Cerebellar nuclear complex (tissue), 1 donor: ENCODE measurements at places on chromosomes 12 and 14.

- DNase-seq = no peak
Measured at GRCh38 chr14:62179367-62180018, 417.3 kb downstream of the SNAPC1 start.

DNA sequence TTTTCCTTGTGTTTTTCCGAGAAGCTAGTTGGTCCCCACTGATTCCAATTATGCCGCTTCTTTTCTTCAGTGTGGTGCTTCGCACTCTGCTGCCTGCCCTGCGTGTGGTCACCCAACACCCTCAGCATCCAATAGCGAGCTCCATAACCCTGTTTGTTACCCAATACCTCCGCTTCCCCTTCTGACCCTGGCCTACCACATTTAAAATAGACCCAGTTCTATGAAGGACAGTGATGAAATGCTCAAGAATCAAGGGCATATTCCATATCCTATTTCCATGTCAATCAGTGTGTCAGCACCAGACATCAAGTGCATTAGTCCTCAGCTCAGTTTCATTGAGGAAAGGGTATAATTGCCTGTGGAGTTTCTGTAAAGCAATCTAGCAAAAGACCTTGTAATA, 9.5 kb downstream of the NDRG2 start:
- DNase-seq = no peak

DNA sequence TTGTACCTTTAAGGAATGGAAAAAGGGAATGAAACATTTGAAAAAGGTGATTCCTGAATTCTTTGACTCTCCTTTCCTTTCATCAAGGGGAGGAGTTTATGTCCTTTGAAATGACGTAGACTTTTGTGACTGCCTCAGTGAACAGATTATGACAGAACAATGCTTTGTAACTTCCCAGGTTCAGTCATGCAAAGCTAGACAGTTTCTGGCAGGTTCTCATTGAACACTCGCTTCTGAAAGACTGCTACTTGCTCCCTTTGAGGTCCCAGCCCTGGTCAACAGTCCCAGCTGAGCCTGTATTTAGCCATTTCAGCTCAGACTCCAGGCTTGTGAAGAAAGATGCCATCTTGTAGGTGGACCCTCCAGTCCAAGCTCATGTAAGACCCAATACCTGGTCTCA, 1178.9 kb downstream of the BCL11B start:
- DNase-seq = no peak

DNA sequence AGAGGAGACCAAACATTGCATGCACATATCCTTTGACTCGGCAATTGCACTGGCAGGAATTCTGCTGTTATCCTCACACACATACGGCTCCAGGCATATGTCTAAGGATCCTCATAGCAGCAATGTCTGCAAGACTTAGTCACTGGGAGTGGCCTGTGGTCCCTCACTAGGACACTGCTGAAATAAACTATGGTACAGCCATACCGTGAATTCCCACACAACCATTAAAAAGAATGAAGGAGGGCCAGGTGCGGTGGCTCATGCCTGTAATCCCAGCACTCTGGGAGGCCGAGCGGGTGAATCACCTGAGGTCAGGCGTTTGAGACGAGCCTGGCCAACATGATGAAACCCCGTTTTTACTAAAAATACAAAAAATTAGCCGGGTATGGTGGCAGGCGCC, 105.1 kb downstream of the ZFP36L1 start:
- DNase-seq = no peak

DNA sequence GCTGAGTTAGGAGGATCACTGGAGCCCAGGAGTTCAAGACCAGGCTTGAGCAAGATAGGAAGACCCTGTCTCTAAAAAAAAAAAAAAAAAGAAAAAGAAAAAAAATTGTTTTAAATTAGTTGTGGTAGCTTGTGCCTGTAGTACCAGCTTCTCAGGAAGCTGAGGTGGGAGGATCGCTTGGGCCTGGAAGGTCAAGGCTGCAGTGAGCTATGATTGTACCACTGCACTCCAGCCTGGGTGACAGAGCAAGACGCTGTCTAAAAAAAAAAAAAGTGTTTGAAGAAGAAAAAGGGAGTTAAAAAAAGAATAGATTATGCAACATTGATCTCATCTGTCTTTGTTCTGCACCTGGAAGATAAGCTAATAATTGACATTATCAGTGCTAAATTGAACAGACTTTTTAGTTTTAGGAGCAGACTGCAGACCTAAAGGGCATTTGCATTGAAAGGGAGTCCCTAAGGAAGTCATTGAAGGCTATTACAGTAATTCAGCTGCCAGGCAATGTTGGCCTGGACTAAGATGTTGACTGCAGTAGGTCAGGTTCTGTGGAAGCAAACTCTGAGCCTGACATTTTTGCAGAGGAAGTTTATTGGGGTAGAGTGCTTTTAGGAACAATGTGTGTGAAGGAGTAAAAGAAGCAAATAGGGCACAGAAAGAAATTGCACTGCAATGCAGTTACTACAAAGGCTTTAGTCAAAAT, 215.8 kb downstream of the PCNX1 start:
- no peak for DNase-seq

DNA sequence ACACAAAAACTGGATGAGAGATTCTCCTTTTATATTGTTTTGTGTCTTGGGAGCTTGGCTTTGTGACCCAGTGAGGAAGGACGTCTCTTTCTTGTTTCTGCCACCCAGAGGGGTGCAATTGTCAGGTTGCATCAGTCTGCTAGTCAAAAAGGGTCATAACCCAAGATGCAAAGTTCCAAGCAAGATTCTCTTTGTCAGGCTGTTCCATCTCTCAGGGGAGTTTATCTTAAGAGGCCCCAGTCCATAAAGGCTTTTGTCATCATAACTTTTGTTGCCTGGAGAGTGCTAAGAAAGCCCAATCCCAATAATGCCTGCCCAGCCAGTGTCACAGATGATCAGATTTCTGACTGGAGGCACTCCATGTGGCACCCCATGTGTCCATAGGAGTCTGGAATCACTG, 444.9 kb downstream of the TRHDE start:
- no peak for DNase-seq

GRCh38 chr12:13670285-13670866, 311.0 kb downstream of the GRIN2B start:
- no peak for DNase-seq

DNA sequence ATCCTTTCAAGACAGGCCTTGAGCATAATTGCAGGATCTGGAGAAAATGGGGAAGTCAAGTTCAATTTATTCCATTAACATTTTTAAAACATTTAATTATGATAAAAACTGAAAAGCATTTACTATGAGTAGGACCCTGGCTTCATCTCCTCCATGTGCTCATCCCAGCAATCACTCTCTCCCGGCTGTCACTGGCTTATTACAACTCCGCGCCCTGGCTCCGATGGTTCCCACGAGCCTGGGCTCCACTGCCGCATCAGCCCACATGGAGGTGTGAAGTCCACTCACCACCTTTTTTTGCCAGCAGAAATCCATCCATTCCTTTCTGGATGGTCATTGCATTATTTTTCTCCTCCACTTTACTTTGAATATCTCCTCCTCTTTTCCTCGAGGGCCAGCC, 194.4 kb downstream of the EMP1 start:
- no peak for DNase-seq

GRCh38 chr12:113798552-113798951, 167.6 kb downstream of the RBM19 start:
- DNase-seq = no peak

GRCh38 chr14:91059576-91060350, 678 bp downstream of the RPS6KA5 start:
- no peak for DNase-seq

- DNase-seq = peak; percentile 20
Measured at GRCh38 chr12:3493859-3494176, 2.8 kb downstream of the PRMT8 start.

GRCh38 chr14:75150150-75150549, 23.3 kb upstream of the NEK9 start:
- DNase-seq = no peak

- DNase-seq = peak; percentile 19
Measured at GRCh38 chr14:23559010-23559925, 3.2 kb downstream of the THTPA start.

GRCh38 chr14:98955741-98956070, 316.3 kb downstream of the BCL11B start:
- DNase-seq = no peak

DNA sequence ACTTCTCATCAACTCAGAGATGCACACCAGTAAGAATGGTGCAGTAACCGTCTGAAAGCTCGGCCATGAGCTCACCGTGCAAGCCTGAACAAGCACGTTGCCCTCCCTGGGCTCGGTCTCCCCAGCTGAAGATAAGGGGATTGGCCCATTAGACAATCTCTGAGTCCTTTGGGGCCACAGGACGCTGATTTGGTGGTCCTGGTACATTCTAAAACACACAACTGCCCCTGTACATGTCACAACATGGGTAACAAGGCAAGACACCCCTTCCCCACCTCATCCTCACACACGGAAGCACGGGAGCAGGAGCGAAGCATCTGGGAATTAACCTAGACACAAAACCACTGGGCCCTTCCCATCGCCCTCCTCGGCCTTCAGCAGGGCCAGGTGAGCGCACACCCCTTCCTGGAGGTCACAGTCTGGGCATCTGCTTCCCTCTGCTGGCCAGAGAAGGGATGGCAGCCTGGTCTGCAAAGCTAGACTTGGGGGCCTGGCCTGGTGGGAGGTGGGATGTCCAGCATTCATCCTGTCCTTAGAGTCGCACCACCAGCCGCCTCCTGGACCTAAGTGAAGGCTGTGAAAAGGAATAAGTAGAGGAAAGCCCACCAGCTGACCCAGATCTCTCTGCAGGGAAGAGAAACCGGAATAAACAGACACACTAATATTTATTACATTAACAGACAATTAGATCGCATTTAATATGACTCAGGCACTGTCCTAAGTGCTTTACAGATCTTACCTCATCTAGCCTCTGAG, 18.9 kb upstream of the SMUG1 start:
- DNase-seq = no peak

GRCh38 chr14:20277409-20277808, 28.3 kb downstream of the TTC5 start:
- DNase-seq = no peak

DNA sequence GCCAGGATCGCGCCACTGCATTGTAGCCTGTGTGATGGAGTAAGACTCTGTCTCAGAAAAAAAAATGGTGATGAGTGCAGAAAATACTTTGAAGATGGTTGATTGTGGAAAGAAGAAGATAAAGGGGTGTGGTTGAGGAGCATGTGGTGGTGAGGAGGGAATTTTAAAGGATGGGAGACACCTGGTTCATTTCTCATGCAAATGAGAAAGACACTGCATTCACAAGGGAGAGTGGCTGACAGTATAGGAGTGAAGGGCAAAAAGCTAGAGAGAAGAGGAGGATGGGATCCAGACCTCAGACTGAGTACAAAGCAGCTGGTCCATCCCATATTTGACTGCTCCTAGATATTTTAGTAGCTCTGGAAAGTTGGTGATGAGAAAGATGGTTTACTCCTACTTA, 206.0 kb downstream of the SNAPC1 start:
- DNase-seq = no peak

DNA sequence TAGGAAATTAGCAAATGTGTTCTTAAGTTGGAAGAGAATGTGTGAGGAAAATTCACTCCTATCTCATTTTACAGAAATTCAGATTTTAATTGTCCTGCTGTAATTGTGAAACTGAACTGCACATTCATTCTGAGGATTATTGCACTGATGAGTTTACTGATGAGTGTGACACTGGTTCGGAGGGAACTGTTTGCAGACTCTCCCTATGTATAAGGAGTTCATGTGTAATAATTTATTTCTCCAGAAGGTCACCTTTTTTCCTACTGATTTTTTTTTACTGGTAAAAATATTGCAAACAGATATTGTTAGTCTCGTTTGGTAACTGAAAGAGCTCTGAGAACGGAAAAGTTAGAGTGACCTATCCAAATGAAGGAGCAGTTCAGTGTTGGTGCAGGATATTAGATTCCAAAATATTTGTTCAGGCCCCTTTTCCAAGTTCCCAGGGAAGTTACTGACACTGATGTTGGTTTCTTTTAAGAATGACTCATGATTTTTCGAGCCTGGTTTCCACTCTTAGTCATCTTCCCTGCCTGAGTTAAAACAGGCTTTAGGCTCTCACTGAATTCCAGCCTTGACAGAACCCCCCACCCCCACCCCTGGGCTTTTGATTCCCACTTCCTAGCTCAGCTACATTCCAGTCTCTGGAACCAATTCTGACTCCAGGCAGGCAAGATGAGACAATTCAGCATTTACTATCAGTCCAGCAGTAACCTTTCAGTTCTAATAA, 18.4 kb downstream of the ANO6 start:
- no peak for DNase-seq

DNA sequence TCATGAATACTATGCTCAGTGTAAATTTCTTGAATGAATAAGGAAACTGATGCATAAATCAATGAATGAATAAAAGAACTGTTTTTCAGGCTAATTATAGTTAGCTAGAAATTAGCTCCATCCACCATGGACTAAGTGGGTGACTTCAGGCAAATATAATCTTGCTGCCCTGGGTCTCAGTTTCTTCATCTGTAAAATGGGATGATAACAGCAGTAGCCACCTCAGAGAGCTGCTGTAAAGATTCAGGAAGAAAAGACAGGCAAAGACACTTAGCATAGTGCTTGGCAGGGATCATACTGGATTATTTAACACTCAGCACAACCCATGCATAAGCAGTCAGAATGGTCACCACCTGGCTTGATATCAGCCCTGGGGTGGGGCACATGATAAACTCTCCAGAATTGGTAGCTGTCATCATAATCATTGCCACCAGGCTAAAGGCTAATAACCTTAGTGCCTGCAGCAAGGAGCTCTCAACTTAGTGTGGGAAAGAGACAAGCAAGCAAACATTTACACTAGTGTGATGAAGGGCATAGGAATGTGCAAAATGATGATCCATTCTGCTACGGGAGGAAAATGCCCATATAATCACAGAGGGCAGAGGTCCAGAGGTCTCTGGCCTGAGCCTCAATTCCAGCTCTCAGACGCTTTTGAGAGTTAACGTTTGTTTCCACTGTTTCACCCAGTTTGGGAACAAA, 234.7 kb upstream of the TBX3 start:
- no peak for DNase-seq

DNA sequence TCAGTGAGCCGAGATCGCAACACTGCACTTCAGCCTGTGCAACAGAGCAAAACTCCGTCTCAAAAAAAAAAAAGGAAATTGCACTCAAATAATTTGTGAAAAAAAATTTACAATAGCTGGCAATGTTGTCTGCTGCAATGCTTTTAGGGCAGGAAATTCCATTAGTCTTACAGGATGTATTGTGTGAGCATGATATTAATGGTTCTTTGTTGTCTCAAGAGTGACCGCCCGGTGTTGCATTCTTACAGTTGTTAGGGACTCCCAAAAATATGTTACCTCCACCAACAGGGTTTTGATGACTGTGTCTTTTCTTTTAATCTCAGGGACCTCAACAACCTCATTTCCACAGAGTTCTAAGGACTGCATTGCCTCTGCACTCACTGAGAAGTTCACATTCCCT, 44.8 kb downstream of the PZP start:
- DNase-seq = no peak

GRCh38 chr12:88856201-88856600, 275.9 kb upstream of the KITLG start:
- DNase-seq = no peak

GRCh38 chr12:42887657-42888056, 298.1 kb upstream of the PRICKLE1 start:
- no peak for DNase-seq

DNA sequence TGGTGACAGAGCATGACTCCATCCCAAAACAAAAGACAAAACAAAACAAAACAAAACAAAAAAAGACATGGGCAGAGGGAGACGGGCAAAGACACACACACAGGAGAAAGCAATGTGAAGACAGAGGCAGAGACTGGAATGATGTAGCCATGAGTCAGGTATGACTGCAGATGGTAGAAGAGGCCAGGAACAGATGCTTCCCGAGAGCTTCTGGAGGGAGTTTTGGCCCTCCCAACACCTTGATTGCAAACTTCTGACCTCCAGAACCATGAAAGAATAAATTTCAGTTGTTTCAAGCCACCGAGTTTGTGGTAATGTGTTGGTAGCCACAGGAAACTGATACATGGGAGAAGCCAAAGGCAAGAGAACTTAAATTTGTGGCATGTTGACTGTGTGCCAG, 27.1 kb downstream of the VWF start:
- DNase-seq = no peak
